OCI-M1 (cell line): ENCODE measurements at places on chromosomes 7 and 10.

GRCh38 chr10:36117231-36117630, 475.1 kb upstream of the FZD8 start:
- DNase-seq, result no peak

DNA sequence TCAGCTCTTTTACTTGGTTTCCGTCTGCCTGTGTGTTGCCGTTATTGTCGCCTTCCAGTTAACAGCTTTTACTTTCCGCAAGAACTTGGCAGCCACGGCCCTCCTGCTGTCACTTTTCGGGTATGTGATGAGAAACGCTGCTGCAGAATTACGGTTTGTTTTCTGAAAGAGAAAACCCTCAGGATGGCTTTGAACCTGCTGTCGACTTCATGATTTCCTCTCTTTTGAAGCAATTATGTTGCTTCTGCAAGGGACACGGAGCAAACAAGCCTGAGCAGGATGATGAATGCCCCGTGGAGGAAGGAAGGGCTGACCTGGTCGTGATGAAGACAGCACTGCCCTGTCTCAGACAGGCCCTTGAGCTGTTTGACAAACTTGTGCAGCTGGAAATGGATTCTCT, 339.8 kb downstream of the ABCA13 start:
- no peak for DNase-seq

- no peak for DNase-seq
Observed at GRCh38 chr7:24356718-24357386, 72.9 kb downstream of the NPY start.

DNA sequence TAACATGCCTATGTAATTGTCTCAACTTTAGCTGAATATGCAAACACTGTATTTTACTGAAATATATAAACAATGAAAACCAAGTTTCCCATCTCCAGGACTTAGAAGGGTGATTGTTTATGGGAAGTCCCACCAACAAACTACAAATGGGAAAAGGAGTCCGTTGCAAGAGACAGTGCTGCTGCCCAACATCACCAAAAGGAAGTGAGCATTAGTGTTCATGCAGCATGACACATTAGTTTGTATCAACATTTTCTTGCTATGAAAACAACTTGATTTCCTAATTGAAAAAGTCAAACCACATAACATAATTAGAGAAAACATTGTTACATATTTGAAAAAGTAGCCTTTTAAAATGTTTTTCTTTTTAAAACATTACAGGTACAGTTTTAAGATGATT, 138.5 kb downstream of the ZNF438 start:
- DNase-seq, result no peak

DNA sequence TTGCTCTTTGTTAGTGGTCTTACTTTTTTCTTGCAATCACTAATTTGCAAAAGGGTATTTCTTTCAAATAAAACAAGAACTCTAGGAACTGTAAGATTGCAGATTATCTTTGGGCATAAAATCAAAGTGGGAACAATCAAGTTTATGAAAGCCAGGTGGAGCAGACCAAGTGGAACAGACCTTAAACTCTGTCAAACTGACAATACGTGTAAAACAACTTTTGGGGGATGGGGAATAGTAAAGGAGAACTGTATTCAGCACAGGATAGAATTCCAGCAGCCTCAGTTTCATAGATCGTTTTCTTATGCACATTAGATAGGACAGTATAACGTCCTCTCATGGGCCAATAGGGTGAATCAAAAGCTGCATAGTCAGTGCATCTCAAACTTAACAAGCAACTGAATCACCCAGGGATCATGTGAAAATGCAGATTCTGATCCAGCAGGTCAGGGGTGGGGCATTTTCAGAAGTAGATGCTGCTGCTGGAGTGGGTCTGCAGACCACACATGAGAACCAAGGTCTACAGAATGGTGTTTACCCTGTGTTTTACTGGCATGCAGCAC, 120.7 kb downstream of the PIP4K2A start:
- DNase-seq, result no peak

DNA sequence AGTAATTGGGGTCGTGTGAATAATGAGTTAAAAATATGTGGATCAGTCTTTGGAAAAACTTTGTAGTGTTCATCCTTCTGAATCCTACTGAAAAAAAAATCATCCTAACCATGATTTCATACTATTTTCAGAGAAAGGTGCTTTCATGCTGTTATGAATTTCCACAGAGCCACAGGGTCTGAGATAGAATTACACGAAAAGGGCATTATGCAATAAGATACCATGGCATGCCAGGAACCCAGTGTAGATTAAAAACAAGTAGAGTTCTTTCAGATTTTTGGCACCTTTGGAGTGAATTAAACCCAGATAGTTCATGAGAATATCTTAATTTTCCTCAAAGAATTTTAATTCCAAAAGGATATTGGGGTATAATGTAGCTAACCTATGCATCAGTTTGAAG, 47.5 kb upstream of the AGMO start:
- no peak for DNase-seq

DNA sequence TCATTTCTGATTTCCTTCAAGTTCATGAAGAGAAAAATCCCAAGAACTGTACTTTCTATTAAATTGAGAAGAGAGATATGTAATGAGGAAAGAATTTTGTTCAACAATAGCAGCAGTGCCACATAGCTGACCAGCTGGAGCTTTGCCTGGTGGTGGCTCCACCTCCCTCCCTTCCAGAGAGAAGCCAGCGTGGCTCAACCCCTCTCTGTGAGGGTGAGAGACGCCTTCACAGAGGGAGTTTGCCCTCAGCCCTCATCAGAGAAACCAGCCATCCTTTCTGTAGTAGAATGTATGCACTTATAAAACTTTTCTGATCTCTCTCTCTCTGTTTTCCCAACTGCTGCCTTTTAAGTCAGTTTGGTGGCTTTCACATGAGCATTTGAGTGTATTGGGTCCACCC, 20.5 kb upstream of the COL1A2 start:
- peak; percentile 60 for DNase-seq

GRCh38 chr10:124127965-124128810, 34.8 kb upstream of the CHST15 start:
- DNase-seq, result no peak

DNA sequence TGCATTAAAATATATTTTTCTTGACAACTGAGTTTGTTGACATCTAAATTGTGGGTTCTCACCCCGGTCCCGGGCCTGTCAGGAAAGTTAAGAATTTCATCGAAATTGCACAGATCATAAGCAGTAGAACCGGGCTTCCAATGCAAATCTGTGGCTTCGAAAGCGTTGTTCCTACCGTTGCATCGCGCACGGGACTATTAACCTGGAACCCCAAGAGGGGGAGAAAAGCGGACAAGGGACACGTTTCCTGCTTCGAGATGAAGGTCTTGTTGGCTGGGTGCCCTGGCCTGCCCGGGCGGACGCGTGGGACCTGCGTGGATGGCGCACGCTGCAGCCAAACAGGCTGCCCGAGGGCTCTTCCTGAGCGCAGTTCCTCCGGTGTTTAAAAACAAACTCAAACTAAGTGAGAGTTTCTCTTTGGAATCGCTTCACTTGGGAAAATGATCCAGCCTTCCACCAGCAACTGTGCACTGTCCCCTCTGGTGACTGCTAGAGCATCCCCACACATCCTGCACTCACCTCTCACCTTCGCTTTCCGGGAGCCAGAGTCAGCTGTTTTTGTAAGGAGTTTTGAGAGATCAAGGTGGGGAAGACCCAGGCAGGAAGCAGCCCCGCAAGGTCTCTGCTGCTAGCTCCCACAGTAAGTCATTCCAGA, 5.1 kb upstream of the TBX20 start:
- no peak for DNase-seq

- DNase-seq, result no peak
Observed at GRCh38 chr10:17816199-17816598, 7.1 kb downstream of the MRC1 start.
